Endothelial cell (in vitro differentiated cells): ENCODE measurements at places on chromosomes 7 and 10. TPM values are rescaled to one million over a fixed set of nuclear protein-coding genes. Genes with fewer than 3 reads are reported as not detected.

- H3K4me3 ChIP-seq = no peak overlapping the region
- peaks cover 20% of the 10 kb centered on the region for H3K4me1 ChIP-seq
- no peaks in the 10 kb centered on the region for H3K36me3 ChIP-seq
- no peak for DNase-seq
- peaks cover 3% of the 10 kb centered on the region for H3K27me3 ChIP-seq
These were observed 441.3 kb upstream of the MGMT start for GRCh38 chr10:129025787-129026186.

DNA sequence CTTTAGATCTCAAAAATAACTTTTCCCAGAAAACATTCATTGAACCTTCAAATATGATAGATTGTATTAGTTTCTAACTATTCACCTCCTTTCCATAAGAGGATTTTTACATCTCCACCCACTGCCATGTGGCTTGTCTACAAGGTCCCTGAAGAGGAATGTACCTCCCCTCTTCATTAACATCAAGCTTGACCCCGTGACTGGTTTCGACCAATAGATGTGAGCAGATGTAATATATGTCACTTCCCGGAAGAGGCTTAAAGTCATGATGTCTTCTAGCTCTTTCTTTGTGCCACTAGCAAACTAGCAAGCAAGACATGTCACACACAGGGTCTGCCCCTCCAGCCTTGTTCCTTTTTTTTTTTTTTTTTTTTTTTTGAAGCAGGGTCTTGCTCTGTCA lies 6.9 kb downstream of the BAZ1B start:
- no peak overlapping the region for H3K4me3 ChIP-seq
- DNase-seq = no peak
- H3K4me1 ChIP-seq = peaks cover 17% of the 10 kb centered on the region
- H3K27me3 ChIP-seq = peaks cover 1% of the 10 kb centered on the region
- no peak overlapping the region for H3K27ac ChIP-seq

DNA sequence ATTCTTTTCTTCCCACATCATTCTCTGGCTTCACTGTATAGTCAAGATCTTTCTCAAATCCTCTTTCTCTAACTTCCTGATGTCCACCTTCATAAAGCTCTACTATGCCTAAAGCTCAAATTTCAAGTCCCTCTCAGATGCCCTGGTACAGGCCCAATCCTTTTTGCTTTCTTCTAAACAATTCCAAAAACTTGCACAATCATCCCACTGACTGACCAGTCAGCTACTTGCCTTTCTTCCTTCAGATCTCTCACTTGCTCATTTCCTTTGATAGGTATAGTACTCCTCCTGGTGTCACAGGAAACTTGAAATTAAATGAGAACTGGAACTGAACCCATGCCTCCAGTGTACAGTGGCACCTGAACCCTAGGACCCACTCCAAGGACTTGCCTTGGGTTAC lies 18.2 kb downstream of the SEC31B start:
- peaks cover 29% of the 10 kb centered on the region for H3K36me3 ChIP-seq
- H3K27me3 ChIP-seq = peaks cover 2% of the 10 kb centered on the region
- no peak for DNase-seq
- H3K27ac ChIP-seq = no peak overlapping the region
- H3K4me3 ChIP-seq = no peak overlapping the region

DNA sequence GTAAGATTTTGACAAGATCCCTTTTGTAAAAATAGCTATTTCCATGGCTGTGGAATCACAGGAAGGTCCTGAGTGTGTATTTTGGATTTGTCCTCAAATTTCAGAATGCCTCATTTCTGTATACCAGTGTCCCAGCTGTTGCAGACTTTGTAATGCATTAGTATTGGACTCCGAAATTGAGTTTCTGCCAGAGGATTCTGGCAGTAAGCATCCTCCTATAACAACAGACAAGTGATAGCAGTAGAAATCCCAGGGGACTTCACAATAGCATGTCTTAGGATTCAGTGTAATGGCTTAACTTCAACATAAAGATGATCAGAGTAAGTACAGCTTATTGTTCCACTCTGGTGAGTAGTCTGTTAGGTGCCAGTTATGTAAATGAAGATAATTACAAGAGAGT lies 104.6 kb downstream of the FOXP2 start:
- no peak overlapping the region for H3K4me3 ChIP-seq
- no peaks in the 10 kb centered on the region for H3K27me3 ChIP-seq
- no peak for DNase-seq
- no peak overlapping the region for H3K27ac ChIP-seq
- no peaks in the 10 kb centered on the region for H3K36me3 ChIP-seq
- H3K4me1 ChIP-seq = no peaks in the 10 kb centered on the region

TRPV5 gene
- total RNA-seq = not detected

MYO1G gene
- total RNA-seq = 0.13 TPM

PPP1R17 gene
- 0.36 TPM for total RNA-seq

CALHM3 gene
- not detected for total RNA-seq

PHYHIPL gene
- total RNA-seq = 0.69 TPM

- H3K4me1 ChIP-seq = peaks cover 5% of the 10 kb centered on the region
- DNase-seq = no peak
- no peaks in the 10 kb centered on the region for H3K36me3 ChIP-seq
These were observed 871.8 kb downstream of the IPMK start for GRCh38 chr10:57395923-57396322.

NOS3 gene
- 102 TPM for total RNA-seq

HSPA12A gene
- total RNA-seq = 2.8 TPM

DNA sequence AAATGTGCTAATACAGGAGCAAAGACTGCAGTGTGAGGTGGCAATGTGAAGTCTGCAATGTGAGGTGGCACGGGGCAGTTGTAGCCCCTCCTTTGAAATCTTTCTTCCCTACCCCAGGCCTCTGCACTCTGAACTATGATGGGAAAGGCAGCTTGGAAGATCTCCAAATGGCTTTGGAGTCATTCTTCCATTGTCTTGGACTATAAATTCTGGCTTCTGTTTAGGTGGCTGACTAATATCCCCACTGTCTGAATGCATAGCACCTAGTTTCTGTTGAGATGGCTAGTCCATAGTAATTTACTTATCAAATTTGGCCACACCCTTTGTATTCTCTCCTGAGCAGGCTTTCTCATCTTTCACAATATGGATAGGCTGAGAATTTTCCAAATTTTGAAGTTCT lies 175.0 kb downstream of the CFTR start:
- peaks cover 6% of the 10 kb centered on the region for H3K27me3 ChIP-seq
- no peak for DNase-seq
- H3K4me1 ChIP-seq = no peaks in the 10 kb centered on the region
- H3K4me3 ChIP-seq = no peak overlapping the region
- H3K36me3 ChIP-seq = no peaks in the 10 kb centered on the region
- no peak overlapping the region for H3K27ac ChIP-seq

DNA sequence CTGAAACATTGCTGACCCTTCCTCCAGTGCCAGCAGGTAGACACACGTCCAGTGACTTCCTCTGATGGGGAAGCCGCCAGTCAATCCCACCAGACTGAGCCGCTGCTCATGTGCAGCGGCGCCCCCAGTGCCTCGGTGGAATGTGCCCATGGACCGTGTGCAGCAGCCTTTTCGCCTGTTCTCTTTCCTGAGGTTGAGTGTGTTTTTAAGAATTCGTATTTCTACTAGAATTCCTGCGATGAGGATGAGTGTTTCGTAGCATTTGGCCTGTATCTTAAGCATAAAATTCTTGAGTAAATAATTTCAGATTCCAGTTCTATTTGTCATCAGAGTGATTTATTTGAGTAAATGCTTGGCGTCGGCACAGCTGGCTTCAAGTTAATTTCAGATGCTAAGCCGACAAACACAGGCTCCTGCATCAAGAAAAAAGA lies 35.4 kb downstream of the BNIP3 start:
- H3K36me3 ChIP-seq = peaks cover 49% of the 10 kb centered on the region
- no peak overlapping the region for H3K27ac ChIP-seq
- H3K4me3 ChIP-seq = no peak overlapping the region
- H3K4me1 ChIP-seq = peaks cover 11% of the 10 kb centered on the region

DNA sequence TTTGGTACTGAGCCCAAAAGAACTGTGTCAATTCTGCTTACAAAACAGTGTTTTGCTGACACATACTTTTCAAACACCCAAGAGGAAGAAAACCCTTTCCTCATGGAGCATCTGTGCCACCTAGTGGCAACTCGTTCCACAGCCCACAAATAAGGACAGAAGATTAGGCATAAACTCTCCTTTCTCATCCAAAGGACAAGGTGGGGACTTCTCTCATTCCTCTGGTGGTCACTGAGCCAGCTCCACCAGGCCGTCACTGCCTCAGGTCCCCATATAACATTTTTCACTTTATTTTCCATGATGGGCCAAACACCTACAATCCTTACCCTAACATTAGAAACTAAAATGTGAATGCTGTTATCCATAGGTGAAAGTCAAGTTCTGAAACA lies 76.9 kb downstream of the RNF216 start:
- peak; percentile 73 for DNase-seq
- peaks cover 6% of the 10 kb centered on the region for H3K27me3 ChIP-seq
- H3K27ac ChIP-seq = no peak overlapping the region
- peaks cover 53% of the 10 kb centered on the region for H3K4me1 ChIP-seq
- H3K4me3 ChIP-seq = no peak overlapping the region

GRCh38 chr10:103699611-103700435 lies 155.6 kb downstream of the SH3PXD2A start:
- H3K27me3 ChIP-seq = peaks cover 12% of the 10 kb centered on the region
- no peak overlapping the region for H3K4me3 ChIP-seq
- H3K4me1 ChIP-seq = no peaks in the 10 kb centered on the region
- H3K27ac ChIP-seq = no peak overlapping the region
- H3K36me3 ChIP-seq = peaks cover 18% of the 10 kb centered on the region

DNA sequence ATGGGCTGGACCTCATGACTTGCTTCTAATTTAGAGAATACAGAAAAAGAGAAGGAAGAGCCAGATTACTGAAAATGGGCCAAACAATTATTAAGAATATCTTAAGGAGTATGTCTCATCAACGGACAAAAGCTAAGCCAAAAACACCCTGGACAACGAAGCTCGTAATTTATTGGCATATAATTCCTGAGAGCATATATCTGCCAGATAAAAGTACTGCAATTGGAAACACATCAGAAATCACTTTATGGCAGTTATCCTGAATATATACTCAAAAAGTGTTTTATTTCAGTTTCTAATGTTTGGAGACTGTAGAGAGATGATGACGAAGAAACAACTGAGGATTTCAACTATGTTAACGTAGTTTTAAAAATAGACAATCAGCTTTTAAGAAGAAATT lies 211.8 kb downstream of the CSTF2T start:
- H3K27me3 ChIP-seq = peaks cover 1% of the 10 kb centered on the region
- H3K27ac ChIP-seq = no peak overlapping the region
- H3K4me3 ChIP-seq = no peak overlapping the region
- peaks cover 3% of the 10 kb centered on the region for H3K4me1 ChIP-seq
- H3K36me3 ChIP-seq = no peaks in the 10 kb centered on the region

BZW2 gene
- total RNA-seq = 141 TPM

DNA sequence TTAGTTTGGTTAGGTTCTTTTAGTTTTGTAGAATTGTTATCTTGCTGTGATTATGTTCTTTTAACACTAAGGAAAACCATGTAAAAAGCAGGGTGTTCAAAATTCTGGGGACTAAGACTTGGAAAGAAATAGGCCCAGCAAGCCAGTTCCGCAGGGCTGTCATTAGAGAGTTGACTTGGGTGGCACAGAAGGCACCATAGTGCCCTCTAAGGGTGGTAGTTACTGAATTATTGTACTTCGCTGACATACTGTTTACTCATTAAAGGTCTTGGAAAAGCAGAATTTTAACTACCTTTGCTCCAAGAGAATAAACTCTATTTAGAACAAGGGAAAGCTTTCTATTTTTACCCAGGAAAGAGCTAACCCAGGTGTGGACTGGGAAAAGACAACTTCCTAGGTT lies 86.5 kb downstream of the OTUD1 start:
- H3K27ac ChIP-seq = no peak overlapping the region
- no peaks in the 10 kb centered on the region for H3K27me3 ChIP-seq
- H3K36me3 ChIP-seq = no peaks in the 10 kb centered on the region
- H3K4me3 ChIP-seq = no peak overlapping the region

DNA sequence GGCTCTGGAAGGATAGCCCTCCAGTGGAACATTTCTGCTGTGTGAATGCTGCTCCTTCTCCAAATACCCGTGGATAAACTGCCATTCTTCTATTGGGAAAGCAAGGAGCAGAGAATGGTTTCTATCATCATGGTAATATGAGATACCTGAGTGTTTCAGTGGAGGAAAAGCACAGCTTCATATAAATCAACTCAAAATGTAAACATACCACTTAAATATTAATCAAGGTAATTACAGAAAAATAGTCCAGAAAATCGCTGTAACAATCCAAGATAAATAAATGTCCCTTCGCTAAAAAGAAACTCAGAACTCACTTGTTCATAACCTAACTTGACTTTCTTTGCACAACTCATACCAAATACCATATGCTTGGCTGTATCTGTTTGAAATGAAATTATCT lies 635.8 kb downstream of the PARD3 start:
- DNase-seq = no peak
- H3K36me3 ChIP-seq = no peaks in the 10 kb centered on the region
- peaks cover 21% of the 10 kb centered on the region for H3K4me1 ChIP-seq
- no peak overlapping the region for H3K4me3 ChIP-seq

CLDN4 gene
- 1.6 TPM for total RNA-seq

ANKRD61 gene
- not detected for total RNA-seq

- no peak overlapping the region for H3K27ac ChIP-seq
- H3K36me3 ChIP-seq = peaks cover 5% of the 10 kb centered on the region
- H3K4me1 ChIP-seq = peaks cover 4% of the 10 kb centered on the region
These were observed 160.6 kb downstream of the ADARB2 start for GRCh38 chr10:1576467-1577372.

GRCh38 chr7:150826061-150826849 lies 25.7 kb downstream of the TMEM176A start:
- H3K27me3 ChIP-seq = peaks cover 4% of the 10 kb centered on the region
- no peak overlapping the region for H3K27ac ChIP-seq
- peaks cover 4% of the 10 kb centered on the region for H3K36me3 ChIP-seq
- peaks cover 5% of the 10 kb centered on the region for H3K4me1 ChIP-seq
- no peak for DNase-seq

DNA sequence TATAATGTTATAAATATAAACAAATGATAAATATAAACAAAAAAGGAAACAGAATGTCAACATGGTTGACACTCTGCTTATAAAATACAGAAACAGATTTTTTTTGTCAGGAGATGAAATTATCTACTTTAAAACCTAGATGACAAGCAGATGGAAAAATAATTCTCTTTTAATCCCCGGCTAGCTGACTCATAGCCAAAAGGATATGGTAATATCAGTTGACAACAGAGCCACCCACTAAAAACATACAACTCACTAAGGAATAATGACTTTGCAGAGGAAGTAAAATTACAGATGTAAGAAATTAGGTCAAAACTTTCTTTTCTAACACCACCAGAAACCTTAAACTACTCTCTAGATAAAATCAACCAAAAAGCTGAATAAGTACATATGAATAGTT lies 131.1 kb upstream of the ABCB5 start:
- H3K27me3 ChIP-seq = no peaks in the 10 kb centered on the region
- no peak overlapping the region for H3K4me3 ChIP-seq
- no peaks in the 10 kb centered on the region for H3K4me1 ChIP-seq
- no peak overlapping the region for H3K27ac ChIP-seq
